NT2/D1 (cell line): ENCODE measurements at places on chromosomes 1 and 21.
A peak's percentile ranks its signal among the peaks of the same experiment; 100 is the strongest.

DNA sequence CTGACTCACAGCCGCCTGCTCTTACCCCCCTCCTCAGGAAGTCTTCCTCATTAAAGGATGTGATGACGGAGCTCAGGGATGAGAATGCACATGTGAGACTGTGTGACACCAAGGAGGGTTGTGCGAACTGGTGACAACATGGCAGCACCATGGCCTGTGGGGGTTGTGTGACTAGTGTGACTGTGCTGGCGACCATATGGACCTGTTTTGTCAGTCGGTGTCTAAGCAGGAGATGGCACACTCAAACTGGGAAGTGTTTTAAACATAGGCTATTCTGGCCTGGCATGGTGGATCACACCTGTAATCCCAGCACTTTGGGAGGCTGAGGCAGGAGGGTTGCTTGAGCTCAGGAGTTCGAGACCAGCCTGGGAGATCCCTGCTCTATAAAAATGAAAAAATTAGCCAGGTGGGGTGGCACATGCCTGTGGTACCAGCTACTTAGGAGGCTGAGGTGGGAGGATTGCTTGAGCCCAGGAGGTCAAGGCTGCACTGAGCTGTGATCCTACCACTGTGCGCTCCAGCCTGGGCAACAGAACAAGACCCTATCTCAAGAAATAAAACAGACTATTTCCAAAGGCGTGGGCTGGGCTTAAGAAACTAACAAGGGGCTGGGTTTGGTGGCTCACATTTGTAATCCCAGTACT is 7.4 kb downstream of the TRNP1 start:
- DNase-seq = no peak

- DNase-seq = no peak
Measured at GRCh38 chr1:230171356-230172015, 104.4 kb downstream of the GALNT2 start.

DNA sequence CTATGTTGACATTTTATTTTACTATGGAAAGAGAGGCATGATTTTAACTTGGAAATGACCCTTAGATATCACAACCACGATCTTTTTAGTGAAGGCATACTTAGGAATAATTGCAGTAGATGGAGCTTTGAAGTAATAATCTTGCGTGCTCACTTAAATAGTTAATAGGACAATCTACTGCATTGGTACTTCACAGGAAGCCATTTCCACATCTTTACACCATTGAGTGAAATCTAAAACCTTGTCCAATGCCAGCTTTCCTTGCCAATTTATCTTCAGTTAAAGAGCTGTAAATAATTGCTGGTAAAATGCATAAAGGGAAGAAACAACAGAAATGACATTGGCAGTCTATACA is 586.3 kb downstream of the ADGRL2 start:
- no peak for DNase-seq

- peak; percentile 72 for DNase-seq
Measured at GRCh38 chr1:33298623-33299277, 22.1 kb downstream of the A3GALT2 start.

DNA sequence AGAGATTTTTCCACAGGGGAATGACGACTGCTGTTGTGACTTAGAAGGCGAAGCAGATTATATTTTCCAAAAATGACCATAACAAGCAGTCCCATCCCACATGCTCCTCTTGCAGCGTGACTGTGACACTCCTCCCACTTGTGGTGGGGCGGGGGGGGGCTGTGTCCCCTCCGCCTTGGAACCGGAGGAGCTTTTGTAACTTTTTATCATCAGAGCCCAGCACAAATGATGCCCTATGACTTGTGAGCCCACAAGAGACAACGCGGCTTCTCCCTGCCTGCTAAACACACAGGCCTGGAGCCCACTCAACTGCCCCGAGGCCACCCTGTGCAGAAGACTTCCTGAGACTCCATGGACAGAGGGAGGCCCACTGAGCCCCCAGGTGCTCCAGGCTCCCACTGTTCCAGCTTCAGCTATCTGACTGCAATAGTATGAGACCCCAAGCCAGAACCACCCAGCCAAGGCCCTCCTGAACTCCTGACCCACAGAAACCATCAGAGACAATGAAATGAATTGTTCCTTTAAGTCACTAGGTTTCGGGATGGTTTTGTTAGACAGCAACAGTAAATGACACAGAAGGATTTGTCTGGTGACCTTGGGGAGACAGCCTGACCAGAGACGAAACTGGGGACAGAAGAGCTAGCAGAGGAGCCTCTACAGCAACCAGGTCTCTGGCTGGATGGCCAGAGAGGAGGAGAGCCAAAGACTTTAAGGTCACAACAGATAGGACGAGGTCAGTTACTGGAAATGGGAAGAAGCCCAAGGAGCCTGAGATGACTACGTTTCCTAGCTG is 58.8 kb downstream of the CAPZB start:
- DNase-seq = no peak

- DNase-seq = no peak
Measured at GRCh38 chr21:35428937-35429336, 379.8 kb upstream of the RUNX1 start.

DNA sequence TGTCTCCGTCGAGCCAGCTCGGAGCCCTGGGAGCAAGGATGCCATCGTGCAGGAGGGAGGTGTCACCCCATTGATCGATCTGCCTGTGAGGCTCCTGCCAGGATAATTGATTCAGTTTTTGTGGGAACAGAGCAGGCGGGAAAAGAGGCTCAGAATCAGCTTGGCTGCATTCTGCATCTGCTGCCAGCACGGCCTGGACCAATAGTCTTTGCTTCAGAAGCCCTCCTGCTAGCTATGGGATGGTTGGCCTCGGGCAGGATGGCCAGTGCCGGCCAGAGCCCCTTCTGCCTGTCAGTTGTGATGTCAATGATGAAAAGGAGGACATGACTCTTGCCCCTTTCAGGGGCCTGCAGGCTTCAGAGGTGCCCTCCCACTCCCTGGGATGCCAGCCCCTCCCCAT is 39.6 kb downstream of the PTPRF start:
- no peak for DNase-seq

DNA sequence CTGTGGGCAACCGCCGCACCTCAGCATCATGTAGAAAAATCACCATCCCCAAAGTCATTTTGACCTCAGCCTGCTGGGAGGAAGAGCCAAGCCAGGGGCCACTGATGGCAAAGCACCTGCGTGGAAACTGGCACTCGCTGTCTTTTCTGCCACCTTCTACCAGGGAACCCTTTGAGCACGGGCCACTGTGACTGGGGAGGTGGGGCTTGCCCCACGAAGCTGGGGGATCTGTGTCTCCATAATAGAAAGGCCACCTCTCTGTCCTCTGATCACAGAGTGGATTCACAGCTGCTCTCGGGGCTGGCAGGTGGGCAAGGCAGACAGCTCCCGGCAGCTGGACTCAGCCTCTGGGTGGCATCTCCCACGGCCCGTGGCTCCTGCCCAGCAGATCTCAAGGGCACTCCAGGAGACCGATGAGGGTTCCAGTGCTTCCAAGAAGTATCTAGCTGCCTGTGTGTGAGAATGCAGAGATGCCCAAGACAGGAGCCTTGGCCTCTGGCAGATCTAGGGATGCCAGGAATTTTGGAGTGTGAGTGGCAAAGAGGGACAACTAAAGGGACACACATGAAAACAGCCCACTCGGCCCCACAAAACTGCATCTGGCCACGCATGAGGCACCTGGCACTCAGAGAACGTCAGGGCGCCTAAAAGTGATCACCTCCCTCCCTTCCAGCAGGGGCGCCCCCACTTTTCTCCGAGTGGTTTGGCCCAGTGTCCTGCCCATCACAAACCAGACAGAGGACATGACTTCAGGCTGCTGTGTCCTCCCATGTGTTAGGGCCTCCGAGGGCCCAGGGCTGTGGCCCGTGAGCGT is 102.6 kb downstream of the PDE9A start:
- no peak for DNase-seq

GRCh38 chr1:115677182-115677555 is 35.4 kb downstream of the VANGL1 start:
- peak; percentile 64 for DNase-seq

- DNase-seq = no peak
Measured at GRCh38 chr21:42028766-42029425, 18.7 kb upstream of the ZBTB21 start.

DNA sequence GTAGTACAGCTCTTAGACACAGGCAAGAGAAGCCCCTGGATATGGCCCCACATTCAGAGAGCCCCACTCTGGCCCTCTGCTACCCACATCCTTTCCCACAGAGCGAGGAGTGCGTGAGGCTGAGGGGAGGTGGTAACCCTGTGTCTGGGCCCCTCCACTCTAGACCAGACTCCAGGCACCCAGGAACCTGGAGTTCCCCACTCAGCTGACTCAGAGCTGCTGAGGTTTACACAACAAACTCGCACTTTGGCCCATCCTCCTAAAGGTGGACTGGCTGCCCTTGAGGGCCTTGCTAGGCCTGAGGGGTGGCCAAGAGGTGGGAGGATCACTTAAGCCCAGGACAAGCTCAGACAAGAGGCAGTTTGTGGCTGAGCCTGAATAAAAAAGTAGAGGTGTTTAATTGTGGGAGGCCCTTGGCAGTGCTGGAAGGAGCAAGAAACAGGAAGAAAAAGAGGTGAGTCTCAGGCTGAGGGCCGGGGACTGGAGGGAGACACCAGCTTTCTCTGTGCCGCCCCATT is 10.7 kb downstream of the MR1 start:
- DNase-seq = no peak

GRCh38 chr1:13922466-13923110 is 222.6 kb downstream of the PRDM2 start:
- DNase-seq = no peak

- DNase-seq = no peak
Measured at GRCh38 chr1:1237874-1238701, 6.1 kb downstream of the B3GALT6 start.
